GM23338 (cell line): ENCODE measurements at places on chromosomes 6 and 20. TPM values are rescaled to one million over a fixed set of nuclear protein-coding genes. Genes with fewer than 3 reads are reported as not detected.

DNA sequence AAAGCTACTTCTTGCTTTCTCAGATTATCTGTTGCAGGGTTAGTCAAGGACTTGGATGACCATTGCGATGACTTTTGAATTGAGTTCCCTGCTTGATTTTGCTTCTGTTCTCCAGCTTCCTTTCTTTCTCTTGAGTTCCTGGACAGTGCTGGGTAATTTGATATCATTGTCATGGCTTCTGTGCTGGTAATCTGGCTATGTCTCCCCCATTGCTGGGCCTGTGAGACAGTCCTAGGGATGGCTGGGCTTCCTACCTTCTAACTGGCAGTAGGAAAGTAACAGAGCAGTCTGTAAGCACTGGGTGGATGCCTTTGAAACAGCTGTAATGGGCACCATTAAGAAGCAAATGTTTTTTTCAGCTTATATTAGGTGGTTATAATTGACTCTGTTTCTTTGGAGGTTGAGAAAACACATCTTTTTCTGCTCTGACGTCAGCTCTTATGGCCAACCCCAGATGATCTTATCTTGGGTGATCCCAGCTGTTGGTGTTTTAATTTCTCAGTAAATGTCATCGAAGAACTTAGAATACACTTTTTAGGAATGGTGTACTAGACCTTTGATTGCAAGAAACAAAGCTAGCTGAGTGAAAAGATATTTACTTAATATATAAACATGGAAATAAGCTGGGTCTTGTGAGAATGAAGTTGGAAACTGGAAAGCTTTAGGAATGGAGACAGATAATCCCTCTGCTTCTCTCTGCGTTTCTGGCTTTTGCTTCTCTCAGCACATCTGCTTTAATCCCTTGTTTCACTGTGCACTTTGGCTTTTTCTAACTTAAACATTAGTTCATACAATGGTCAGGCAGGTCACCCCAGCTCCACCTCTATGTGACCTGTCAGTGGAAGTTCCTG is 195.0 kb upstream of the MAN1A1 start:
- no peak overlapping the region for H3K4me3 ChIP-seq
- H3K27me3 ChIP-seq, result no peaks in the 10 kb centered on the region
- peaks cover 13% of the 10 kb centered on the region for H3K4me1 ChIP-seq
- no peaks in the 10 kb centered on the region for H3K36me3 ChIP-seq
- H3K27ac ChIP-seq, result no peak overlapping the region

DNA sequence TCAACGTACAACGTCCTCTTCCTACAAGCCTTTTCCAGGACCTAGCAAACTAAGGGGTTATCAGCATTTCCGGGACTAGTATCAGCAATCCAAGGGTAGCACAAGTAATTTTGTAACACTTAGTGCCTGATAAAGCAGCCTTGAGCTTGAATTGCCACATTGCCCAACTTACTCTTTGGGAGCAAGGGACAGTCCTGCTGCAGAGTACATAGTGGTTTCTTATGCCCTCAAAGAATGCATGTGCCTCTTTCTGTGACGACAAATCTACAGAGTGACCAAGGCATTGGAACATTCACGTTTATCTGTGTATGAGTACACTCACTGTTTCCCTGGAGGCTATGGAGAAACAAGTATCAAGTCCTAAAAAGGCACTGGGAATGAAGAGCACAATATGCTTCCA is 3.2 kb upstream of the ID4 start:
- no peaks in the 10 kb centered on the region for H3K36me3 ChIP-seq
- DNase-seq, result no peak
- no peak overlapping the region for H3K4me3 ChIP-seq
- peaks cover 18% of the 10 kb centered on the region for H3K27me3 ChIP-seq
- H3K27ac ChIP-seq, result no peak overlapping the region

DNA sequence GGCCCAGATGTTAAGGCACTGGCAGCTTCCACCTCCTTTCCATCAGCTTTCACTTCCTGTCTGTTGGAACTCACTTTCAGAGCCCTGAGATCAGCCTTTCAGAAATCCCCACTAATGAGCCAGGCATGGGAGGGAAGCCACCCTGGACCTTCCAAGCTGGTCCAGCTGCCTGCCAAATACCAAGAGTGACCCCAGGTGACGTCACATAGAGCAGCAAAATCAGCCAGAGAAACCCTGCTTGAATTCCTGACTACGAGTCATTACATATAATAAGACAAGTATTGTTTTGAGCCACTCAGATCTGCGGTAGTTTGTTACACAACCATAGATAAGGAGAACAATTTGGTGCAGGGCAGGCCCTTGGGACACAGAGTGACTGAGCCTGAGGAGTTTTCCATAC is 556.0 kb upstream of the JAG1 start:
- no peak for DNase-seq
- no peak overlapping the region for H3K4me3 ChIP-seq
- H3K36me3 ChIP-seq, result no peaks in the 10 kb centered on the region
- no peaks in the 10 kb centered on the region for H3K27me3 ChIP-seq
- no peaks in the 10 kb centered on the region for H3K4me1 ChIP-seq
- H3K27ac ChIP-seq, result no peak overlapping the region

TOX2 gene
- 0.54 and 1.5 TPM in 2 replicates for total RNA-seq

ZNF512B gene
- total RNA-seq, result 21.4 and 28.8 TPM in 2 replicates
